ENCODE measurements at places on chromosomes 1 and 21.

GRCh38 chr1:25550683-25551310 is 7.4 kb downstream of the LDLRAP1 start:
- DNase-seq: no peak

- DNase-seq: no peak
Observed at GRCh38 chr21:37357691-37358090, 8.9 kb upstream of the DYRK1A start.

DNA sequence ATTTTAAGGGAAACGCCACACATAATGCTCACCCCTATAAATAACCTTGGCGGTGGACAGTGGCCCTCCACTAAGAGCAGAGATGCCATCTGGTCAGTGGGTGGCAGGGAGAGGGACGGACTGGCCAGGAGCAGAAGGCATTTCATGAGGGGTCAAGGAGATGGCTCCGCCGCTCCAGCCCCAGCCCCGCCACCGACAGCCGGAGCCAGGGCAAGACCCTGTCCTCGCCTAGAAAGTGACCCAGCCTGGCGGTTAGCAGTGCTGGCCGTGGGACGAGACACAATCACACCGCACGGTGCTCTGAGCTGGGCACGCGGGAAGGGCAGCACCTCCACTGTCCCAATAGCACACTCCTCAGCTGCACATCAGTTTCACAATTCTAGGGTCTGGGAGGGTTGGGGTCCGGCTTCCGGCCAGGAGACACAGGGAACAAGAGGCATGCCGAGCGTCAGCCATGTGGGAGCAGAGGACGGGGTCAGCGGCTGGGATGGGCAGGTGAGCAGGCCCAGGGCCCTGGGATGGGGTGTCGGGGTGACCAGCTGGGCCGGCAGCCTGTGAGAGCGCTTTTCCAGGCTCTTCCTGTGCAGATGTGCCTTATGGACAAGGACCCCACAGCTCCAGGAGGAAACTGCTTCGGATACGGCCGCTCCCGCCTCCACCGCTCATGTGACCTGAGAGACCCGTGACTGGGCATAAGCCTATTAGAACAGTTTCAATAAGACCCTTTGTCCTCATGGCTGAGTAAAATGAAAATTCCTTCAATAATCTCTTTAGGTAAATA is 5.7 kb downstream of the SLC19A1 start:
- no peak for DNase-seq

DNA sequence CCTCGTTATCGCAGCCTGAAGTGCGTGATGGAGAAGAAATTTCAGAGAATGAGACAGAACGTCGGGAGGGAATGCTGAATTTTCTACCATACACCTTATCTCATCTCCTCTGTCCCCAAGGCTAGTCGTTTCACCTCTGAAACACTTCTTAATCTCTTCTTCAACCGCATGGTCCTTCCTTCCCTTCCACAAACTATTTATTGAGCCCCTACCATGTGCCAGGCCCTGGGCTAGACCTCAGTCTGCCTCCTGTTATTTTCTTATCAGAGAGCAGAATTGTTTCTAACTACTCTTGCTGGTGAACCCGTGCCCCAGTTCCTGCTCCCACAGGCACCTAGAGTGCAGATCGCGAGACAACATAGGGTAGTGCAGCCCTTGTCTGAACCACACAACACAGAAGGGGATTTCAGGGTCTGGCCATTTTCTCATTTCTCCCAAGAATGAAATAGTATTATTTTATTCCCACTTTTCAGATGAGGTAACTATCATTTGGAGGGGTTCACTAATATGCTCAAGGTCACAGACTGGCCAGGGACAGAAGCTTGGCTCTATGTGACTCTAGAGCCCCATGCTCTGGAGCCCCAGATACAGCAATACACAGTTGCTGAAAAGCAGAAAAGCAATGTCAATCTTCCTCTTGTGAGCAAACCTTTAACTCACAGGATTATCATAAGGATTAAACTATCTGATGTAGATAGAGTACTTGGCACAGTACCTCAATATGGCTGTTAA is 598 bp upstream of the ADIPOR1 start:
- no peak for DNase-seq

DNA sequence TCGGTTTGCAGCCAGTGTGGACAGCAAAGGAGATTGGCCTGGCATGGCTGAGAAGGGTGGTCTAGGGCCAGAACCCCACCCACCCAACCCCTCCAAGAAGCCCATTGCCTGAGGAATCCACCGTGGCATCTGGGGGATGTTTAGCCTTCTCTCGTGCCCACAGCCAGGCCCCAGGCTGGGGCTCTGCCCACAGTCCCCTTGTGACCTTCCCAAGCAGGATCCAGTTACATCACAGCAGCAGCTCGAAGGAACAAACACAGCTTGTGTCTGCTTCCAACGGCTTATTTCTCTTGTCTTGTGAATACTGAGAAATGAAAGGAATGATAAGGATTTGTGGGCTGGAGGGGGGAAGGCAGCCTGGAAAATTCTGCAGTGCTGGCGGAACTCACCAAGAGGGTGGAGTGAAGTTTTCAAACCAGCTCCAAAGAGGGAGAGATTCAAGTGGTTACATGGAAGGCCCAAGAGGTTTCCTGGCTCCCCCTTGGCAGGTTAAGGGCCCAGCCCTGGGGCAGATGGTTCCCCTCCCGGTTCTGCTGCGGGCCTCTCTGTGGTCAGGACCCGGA is 61.6 kb downstream of the DHRS3 start:
- DNase-seq: no peak

DNA sequence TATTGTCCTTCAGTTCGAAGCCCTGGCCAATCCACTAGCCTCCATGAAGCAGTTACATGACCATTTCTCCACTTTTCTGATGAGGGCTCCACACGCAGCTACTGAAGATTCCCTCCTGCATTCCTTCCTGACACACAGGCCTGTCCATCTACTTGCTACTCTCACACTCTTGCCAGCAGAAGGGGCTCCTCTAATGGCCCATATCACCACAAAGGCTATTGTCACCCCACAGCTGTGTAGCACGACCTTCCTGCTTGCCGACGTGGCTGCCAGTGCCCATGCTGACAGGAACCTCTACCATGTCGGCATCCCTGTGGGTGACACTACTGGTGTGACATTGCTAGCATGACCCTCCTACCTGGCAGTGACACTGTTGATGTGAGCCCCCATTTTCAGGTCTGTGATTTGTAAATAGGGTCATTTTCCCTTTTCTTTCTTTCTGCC is 1528.6 kb upstream of the TPTE start:
- DNase-seq: no peak

GRCh38 chr21:32483293-32483595 is 70.7 kb downstream of the EVA1C start:
- no peak for DNase-seq

DNA sequence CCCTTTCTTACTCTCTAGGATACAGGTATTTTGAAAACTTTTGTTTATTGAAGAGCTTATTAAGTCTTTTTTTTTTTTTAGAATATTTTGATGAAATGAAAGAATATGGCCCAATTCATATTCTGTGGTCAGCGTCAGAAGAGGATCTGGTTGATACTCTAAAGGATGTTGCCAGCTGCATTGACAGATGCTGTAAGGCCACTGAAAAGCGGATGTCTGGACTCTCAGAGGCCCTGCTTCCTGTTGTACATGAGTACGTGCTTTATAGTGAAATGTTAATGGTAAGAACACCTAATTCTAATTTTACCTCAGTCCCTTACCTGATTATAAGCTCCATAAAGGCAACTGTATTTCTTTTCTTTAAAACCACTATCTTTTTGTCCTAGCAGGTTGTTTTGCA is 37.1 kb downstream of the SNX7 start:
- no peak for DNase-seq

GRCh38 chr1:147892731-147893214 is 9.8 kb upstream of the GJA8 start:
- peak; percentile 52 for DNase-seq

DNA sequence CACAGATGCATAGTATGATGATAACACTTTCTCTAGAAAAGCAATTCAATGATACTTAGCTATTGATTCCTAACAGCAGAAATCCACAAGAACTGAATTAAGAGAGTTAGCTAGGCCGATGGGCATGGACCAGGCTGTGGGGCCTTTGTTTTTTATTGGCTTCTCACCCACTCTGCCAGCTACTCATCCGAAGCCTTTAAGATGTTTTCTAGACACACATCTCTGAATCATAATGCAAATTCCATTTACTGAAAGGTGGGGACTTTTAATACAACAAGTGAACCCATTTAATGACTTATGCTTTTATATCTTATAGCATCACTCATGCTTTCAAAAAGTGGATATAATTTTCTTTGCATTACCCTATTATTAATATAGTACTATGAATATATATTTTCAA is 170.2 kb downstream of the RUNX1 start:
- no peak for DNase-seq

- no peak for DNase-seq
Observed at GRCh38 chr1:162943622-162944021, 82.6 kb upstream of the CCDC190 start.

GRCh38 chr1:54716299-54717047 is 812 bp downstream of the TTC4 start:
- DNase-seq: no peak

GRCh38 chr21:42236693-42237092 is 17.8 kb downstream of the ABCG1 start:
- DNase-seq: no peak

- DNase-seq: no peak
Observed at GRCh38 chr1:93669369-93669768, 12.3 kb downstream of the BCAR3 start.

DNA sequence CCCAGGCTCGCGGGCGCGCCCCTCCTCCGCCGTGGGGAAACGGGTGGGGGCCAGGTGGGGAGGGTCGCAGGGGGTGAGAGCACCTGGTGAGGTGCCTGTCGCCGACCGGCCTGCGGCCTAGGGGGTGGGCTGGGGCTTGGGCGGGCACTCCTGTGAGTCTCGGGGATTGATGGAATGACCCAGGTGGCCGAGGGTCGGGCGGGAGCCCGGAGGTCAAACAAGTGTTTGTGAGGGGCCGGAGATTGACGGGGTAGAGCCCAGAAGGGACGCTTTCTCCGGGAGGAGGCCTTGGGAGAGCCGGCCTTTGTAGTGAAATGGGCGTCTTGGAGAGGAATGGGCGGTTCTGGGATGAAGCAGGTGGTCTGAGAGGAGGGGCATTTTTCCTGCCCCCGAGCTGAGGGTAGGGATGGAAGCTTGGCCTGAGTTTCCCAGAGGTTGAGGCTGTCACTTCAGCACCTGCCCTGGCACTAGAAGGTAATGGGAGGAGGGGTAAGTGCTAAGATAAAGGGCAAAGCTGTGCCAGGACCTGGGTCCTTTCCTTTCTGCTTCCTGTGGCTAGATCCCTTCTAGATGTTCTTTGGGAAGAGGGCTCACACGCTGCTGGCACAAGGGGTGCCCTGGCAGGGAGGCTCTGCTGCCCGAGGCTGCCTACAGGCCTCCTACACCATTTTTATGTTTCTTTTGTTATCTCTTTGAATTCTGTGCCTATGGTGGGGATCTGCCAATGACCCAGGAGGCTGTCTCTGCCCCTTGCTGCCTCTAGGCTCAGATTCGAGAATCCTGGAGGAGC is 56.1 kb downstream of the NDUFS5 start:
- DNase-seq: no peak

DNA sequence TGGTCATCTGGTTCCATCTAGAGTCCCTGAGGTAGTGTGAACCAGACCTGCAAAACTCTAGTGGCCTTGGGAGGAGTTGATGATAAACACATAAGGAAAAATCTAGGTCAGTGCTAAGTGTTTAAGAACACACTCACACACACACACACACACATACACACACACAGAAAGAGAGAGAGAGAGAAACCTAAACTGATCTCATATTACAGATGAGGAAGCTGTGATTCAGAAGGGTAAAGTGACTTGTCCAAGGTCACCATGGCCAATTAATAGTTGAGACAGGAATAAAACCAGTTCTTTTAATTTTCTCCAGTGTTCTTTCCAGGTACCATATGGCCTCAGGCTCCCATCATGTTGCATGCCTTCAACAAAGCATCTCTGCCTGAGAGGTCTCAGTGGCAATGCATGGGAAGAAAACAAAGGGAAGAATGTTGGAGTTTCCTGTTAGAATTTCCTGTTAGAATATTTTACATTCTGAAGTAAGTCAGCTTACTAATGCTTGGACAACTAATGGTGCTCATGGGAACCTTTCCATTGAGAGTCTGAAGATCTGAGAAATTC is 77.3 kb upstream of the TSPAN2 start:
- no peak for DNase-seq

GRCh38 chr1:204814166-204814884 is 56.3 kb upstream of the NFASC start:
- no peak for DNase-seq

- no peak for DNase-seq
Observed at GRCh38 chr1:164707868-164708331, 148.9 kb downstream of the PBX1 start.

GRCh38 chr1:152954436-152954835 is 7.4 kb downstream of the SPRR5 start:
- no peak for DNase-seq

DNA sequence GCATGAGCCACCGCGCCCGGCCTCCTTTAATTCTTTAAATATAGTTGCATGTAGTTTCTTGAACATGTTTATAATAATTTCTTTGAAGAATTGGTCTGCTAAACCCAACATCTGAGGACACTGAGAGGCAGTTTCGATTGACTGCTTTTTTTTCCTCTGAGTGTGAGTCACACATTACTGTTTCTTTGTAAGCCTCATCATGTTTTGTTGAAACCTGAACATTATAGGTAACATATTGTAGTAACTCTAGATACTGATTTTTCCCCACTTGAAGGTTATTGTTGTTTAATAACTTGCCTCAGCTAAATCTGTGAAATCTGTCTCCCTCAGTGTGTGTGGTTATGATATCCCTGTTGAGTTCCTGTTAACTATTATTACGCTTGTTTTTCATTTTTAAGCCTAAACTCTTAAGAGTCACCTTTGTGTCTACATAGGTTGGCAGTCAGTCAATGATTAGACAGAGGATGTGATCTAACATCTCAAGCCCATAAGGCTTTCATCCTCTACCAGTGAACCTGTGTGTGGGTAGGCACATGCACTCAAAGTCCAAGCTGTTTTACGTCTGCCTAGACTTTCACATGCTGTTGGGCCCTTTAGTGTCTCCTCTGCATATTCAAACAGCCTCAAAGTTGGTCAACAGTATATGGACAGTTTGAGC is 155.5 kb downstream of the KCNH1 start:
- no peak for DNase-seq

DNA sequence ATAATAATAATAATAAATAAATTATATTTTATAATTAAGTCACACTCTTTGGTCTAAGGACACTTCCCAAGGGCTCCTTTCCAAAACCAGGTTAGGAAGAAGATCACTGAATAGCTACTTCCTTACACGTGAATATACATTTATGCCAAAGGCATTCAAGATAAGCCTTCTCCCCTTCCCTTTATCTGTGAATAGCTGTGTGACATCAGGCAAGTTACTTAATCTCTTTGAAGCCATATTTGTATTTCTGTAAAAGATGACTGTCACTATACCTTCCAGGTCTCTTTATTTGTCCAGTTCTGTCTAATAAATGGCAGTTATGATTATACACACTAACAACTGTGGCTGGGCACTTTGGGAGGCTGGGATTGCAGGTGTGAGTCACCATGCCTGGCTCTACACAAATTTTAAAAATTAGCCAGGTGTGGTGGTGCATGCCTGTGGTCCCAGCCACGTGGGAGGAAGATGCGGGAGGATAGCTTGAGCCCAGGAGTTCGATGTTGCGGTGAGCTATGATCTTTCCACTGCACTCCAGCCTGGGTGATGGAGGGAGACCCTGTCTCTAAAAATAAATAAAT is 5.5 kb upstream of the RNF11 start:
- no peak for DNase-seq

GRCh38 chr1:26032656-26033357 is 11.2 kb downstream of the EXTL1 start:
- no peak for DNase-seq
